ENCODE measurements at places on chromosomes 12 and 14.

- no peak for DNase-seq
Measured at GRCh38 chr14:44662250-44662891, 155.3 kb upstream of the FSCB start.

DNA sequence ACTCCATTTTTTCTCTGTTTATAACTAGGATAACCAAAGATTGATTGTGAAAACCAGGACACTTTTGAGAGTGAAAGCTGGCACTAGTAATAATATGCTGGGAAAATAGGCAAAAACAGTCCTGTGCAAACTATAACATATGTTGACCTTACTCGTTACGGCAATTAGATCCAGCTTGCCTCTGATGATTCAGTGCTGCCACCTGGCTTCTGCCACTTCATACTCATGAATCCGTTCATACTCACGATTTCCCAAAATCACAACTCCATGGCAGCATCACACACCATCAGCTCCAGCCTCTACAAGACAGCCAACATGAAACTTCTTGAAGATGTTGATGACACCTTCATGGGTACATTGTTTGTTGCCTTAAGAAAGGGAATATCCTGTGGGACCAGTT is 49.1 kb upstream of the CAND1 start:
- no peak for DNase-seq

DNA sequence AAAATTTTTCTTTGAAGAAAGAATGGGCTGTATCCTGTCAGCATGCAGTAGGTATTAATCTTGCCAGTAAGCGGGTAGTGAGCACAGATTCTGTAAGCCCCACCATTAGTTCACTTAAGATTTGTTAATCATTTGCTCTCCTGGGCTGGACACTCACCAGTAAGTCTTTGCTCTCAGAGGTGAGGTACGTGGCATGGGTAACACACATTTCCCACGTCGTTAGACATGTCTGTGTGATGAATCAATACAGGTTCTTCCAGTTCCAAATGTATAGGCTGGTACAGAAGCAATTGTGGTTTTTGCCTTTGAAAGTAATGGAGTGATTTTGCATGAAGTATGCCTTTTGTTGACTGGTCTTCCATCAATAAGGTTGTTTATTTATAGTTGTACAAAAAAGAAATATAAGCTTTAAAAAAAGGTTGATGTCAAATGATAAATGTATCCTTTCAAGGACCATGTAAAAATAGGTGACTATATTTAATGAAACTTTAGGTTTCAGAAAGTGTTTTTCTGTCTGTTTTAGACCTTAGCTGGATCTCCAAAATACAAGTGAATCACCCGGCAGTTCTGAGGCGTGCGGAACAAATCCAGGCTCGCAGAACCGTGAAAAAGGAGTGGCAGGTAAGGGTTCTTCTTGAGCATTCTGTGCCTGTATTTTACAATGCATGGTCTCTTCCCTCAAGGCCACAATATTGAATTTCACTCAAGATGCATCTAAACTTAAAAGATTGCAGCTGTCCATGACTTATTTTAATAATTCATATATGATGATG is 45.5 kb downstream of the DERA start:
- DNase-seq: no peak

DNA sequence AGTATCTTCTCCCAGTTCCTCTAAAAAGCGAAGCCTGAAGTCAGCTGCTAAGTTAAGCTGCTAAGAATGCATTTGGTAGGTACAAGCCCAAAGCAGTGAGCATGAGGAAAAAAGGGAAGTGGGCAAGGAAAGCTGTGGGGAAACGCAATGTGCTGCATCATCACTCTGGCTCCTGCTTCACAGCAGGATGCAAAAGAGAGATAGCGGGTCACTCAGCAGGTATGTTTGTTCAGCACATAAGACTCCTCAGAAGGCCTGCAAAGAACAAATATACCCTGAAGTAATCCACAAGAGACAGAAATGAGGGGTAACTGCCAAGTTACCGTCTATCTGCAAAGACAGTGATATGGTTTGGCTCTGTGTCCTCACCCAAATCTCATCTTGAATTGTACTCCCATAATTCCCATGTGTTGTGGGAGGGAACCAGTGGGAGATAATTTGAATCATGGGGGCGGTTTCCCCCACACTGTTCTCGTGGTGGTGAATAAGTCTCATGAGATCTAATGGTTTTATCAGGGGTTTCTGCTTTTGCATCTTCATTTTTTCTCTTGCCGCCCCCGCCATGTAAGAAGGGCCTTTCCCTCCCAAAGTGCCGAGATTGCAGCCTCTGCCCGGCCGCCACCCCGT is 127.4 kb upstream of the EGLN3 start:
- no peak for DNase-seq

DNA sequence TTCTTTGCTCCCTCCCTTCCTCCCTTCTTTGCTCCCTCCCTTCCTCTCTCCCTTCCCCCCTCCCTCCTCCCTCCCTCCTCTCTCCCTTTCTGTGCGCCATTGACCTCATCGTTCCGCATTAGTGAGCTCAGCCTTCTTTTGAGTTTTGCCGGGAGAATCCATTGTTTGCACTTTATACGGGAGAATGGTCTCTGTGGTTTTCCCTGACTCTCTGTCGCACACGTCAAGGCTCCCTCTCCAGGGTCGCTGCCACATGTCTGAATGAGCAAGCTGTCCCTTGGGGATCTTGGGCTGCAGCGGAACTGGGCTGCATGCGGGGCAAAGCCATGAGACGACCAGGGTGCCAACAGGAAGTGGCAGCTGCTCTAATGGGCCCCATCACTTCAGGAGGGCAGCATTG is 118.5 kb downstream of the GLT1D1 start:
- no peak for DNase-seq

DNA sequence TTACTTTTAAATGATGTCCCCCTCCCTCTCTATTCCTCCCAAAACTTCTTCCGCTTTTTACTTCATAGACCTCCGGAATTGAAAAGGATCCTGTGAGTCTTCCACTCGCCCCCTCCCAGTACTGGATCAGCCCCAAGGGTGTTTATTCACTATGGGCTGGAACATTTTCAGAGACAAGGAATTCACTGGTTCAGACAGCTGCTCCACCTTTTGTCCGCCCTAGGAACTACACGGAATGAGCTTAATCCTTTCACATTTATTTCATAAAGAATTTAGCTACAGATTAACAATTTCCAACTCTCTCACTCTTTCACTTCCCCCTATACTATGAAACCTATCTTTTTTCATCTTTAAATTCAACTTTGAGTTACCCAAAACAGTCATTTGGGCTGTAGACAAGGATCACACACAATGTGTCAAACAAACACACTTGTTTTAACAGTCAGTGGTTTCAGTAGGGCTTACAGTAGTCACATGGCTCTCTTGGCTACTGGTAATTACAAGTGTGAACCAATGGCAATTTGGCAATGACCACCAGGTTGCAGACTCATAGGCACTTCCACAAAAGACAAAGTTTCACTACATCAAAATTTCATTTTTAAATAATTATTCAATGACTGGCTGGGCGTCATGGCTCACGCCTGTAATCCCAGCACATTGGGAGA is 20.6 kb downstream of the CNIH1 start:
- DNase-seq: no peak

GRCh38 chr12:10952645-10953044 is 13.6 kb upstream of the TAS2R14 start:
- DNase-seq: no peak

GRCh38 chr12:108712925-108713203 is 18.5 kb downstream of the CORO1C start:
- DNase-seq: no peak

DNA sequence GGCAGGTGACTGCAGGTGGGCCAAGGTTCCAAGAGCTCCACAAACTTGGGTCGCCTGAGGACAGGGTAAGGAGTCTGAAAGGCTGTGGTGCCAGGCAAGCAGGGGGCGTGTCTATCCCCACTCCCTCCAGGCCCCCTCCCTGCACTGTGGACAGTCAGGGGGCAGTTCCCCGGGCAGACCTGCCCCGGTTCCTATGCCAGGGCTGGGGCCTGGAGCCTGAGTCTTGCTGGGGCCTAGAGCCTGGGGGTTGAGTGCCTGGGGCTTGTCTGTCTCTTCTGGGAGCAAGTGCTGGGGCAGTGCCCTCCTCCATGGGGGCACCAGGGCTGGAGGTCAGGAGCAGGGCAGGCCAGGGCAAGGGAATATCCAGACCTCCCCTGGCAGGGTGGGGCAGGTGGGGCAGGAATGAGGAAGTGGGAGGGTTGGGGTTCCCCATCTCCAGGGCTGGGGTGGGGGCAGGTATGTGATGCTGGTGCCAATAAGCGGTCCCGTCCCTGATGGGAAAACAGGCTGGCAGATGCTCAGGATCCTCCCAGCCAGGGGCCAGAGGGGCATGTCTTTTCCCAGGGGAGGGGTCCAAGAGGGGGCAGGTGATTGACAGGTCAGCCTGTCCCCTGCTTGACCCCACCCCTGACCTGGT is 11.9 kb upstream of the TNFAIP2 start:
- no peak for DNase-seq

- DNase-seq: no peak
Measured at GRCh38 chr14:49992901-49993339, 100.0 kb downstream of the ARF6 start.

Measured in renal cortex interstitium (tissue), 15 donors.